ENCODE measurements at places on chromosomes 11 and 22.

- no peak for DNase-seq
Measured at GRCh38 chr11:1471736-1472135, 14.8 kb downstream of the MOB2 start.

GRCh38 chr11:41118521-41118920, 340.9 kb downstream of the LRRC4C start:
- DNase-seq: no peak

- DNase-seq: no peak
Measured at GRCh38 chr11:114259551-114259983, 36.6 kb upstream of the NNMT start.

- DNase-seq: no peak
Measured at GRCh38 chr11:35388061-35388460, 31.3 kb downstream of the SLC1A2 start.

DNA sequence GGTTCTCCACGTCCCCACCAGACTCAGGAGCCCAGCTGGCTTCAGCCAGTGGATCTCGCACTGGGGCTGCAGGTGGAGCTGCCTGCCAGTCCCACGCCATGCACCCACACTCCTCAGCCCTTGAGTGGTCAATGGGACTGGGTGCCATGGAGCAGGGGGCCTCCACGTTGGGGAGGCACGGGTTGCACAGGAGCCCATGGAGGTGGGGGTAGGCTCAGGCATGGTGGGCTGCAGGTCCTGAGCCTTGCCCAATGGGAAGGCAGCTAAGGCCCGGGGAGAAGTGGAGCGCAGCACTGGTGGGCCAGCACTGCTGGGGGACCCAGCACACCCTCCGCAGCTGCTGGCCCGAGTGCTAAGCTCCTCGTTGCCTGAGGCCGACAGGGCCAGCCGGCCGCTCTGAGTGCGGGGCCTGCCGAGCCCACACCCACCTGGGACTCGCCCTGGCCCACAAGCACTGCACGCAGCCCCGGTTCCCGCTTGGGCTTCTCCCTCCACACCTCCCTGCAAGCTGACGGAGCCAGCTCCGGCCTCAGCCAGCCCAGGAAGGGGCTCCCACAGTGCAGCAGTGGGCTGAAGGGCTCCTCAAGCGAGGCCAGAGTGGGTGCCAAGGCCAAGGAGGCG, 258.5 kb upstream of the PDGFD start:
- DNase-seq: no peak

- DNase-seq: no peak
Measured at GRCh38 chr11:69658626-69659450, 16.3 kb downstream of the LTO1 start.

DNA sequence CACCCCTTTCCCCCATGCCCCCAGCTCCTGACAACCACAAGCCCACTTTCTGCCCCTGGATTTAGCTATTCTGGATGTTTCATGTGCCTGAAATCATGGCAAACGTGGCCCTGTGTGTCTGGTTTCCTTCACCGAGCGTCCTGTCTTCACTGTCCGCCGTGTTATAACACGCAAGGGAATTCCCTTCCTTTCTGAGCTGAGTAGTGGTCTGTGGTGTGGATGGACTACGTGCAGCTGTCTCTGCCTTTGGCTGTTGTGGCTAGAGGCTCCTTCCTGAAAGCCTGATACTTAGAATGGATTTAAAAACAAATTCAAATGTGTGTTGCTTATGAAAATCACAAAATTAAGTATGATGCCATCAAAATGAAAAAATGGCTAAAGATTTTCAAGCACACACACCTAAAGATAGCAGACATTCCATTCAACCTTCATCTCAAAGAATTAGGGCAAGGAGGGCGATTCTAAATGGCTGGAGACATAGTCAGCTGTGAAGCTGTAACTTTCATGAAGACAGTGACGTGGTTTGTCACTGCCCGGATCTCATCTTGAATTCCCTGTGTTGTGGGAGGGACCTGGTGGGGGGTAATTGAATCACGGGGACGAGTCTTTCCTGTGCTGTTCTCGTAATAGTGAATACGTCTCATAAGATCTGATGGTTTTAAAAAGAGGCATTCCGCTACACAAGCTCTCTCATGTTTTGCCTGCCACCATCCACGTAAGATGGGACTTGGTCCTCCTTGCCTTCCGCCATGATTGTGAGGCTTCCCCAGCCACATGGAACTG, 30.5 kb downstream of the KCNQ1 start:
- DNase-seq: no peak

DNA sequence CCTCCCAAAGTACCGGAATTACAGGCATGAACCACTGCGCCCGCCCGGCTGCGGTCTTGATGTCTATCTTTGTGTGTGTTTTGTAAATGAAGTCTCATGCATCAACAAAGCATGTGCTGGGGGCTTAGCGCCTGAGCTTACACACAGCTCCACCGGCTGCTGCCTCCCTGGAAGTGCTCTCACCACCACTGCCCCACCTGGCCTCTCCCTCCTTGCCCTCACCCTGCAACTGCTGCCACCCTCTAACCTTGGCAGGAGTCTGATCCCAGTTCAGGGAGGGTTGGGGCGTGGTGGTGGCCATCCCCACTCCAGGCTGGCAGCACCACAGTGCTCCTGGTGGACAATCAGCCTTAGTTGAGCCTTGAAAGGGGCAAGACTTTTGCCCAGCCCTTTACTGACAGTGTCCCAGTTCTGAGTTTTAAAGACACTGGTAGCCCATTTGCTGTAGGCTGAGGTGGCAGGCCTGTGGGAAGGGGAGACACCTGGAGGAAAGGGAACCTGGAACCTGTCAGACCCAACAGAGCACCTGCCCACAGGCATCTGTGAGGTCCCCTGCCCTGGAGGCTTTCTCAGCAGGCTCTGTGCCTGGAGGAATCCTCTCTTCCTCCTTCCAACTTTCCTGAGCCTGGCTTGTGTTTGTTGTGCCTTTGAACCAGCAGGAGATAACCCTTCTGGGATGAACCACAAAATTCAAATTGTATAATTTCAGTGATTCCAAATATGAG, 42.4 kb upstream of the WEE1 start:
- peak; percentile 79 for DNase-seq

- DNase-seq: no peak
Measured at GRCh38 chr11:12361682-12362081, 15.7 kb upstream of the PARVA start.
